ENCODE measurements at places on chromosomes 2 and 18.
A peak's percentile ranks its signal among the peaks of the same experiment; 100 is the strongest.

DNA sequence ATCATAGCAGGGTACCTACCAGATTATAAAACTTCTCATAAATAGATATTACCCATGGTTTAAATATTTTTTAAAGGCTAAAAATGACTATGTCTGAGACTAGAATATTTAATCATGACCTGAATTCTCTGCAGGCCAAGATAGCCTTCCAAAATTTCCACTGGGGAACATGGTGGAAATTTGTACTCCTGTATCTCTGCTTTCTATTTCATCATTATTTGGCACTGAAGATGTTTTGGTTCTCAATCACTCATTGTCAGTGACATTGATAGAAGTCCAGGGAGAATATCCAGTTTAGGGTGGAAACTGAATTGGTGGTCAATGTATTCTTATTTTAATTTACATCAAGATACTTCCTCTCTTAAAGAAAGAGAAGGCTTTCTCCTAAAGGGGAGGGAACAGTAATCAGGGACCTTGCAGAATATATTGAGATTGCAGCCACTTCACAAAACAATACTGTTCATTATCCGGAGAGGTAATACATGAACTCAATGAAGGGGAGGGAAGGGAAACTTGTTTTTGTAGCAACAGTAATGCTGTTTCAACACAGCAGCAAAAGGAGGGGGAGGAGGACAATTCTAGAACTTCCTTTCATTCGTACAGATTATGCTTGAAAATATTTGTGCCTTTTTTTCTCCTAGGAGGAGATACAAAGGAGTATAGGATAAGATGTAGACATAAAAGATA lies 34.1 kb downstream of the EEF1B2 start:
- DNase-seq = no peak

DNA sequence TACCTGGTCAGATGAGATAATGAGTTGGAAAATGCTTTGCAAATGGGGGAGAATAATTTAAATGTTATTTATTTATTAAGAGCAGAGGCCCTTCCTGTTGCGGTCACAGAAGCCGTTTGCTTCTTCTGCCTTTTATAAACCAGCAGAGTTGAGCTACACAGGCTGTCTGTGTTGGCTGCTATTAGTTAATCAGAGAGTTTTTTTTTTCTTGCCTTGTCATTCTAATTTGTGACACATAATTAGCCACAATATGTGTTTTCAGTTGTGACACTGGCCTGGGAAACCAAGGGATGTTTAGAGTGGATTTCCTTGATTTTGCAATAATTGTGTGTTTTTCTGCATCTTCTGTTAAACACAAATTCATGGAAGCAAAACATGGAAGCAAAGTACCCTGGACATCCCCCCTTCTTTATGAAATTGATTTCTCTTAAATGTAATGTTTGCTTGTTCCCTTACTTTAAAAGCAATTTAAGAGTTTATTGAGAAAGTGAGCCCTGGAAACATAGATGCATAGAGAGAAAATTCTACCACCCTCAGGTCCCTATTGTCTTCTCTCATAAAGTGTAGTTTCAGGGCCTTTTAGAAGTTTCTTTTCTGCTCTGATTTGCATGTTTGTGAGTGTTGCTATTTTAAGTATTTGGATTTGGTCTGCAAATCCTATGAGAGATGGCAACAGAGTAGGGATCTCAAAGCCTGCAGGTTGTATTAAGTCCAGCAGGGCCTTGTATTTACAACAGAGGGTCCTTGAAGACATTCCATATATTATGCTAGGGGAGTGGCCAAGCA lies 22.8 kb upstream of the IL37 start:
- DNase-seq = no peak

GRCh38 chr18:80088823-80089222 lies 20.2 kb upstream of the ADNP2 start:
- DNase-seq = no peak

DNA sequence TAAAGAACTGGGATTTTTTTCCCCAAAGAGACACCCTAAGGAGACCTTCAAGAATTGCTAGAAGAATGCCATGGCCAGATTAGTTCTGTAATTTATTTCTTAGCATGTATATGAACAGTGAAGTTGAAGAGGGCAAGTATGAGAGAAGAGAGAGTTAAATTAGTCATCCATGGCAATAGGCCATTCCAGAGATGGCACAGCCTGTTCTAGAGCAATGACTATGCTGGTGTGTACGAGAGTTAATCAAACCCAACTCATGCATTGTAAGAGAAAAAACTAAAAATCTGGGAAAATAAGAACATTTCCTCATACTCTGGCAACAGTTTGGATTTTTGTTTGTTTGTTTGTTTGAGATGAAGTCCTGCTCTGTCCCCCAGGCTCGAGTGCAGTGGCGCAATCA lies 112.1 kb upstream of the PIK3C3 start:
- no peak for DNase-seq

DNA sequence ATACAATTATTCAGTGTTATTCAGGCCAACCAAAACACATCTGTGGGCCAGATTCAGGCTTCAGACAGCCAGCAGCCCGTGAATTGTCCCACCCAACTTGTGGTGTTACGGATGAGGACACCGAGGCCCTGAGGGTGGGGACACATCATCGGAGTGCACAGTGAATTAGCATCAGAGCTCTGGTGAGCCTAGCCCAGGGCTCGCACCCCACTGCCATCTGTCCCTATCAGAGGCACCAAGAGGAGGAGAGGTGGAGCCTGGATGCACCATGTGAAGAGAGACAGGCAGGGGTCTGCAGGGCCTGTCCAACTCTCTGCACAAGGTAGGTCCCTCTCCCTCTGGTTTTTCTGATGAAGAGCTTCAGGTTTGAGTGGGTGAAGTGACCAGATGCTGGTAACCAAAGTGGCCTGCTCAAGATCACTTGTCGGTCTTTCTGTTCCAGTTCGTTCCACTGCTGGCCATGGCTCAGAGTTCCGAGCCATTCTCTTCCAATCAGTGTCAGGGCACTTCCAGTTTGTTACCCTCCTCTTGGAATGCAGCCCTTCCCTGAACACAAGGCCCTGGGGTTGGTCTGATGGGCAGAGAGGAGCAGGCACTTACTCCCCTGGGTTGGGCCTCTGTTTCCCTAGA lies 14.8 kb upstream of the GLI2 start:
- DNase-seq = no peak

DNA sequence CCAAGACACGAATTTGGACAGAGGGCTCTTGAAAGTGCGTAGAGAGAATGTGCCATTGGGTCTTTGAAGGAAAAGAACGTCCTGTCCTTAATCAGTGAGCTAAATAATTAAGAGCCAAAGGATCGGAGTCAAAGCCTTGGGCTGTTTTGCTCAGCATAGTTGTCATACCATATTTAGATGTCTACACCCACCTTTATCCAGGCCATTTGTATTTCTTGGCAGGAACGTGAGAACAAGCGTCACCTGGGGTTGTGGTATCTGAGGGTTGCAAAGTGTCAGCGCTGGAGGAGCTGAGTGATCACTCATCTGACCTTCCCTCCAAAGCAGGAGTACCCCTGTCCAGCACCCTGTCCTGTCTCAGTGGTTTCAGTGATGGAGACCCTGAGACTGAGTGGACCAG lies 4.5 kb downstream of the LPIN1 start:
- DNase-seq = no peak

- DNase-seq = no peak
Measured at GRCh38 chr18:22902093-22902492, 31.0 kb upstream of the RBBP8 start.

DNA sequence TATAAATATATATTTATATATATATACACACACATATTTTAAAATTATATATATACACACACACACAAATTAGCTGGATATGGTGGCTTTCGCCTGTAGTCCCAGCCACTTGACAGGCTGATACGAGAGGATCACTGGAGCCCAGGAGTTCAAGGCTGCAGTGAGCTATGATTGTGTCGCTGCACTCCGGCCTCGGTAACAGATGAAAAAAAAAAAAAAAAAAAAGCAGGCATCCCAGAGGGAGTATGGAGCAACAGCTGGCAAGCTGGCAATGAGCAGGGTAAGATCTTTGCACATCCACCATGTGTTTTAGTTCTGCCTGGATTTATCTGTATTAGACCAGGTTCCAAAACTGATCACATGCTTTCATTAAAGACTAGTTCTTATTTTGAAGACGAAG lies 170.1 kb downstream of the MAP2 start:
- peak; percentile 34 for DNase-seq

DNA sequence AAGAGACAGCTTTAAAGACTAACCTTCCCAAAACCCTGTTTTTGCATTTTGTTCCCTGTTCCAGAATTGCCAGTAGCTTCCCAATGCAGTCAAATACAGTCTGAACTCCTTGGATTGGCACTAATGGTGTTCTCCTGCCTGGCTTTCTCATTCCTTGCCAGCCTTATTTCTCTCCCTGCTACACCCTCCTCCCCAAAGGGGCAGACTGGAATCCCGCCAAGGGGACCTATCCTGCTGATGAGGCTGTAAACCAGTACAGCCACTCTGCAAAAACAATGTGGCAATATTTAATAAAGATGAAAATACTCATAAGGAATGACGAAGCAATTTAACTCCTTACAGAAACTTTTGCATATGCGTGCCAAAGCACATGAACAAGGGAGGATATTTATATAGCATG lies 4.5 kb upstream of the SLC4A5 start:
- DNase-seq = no peak

DNA sequence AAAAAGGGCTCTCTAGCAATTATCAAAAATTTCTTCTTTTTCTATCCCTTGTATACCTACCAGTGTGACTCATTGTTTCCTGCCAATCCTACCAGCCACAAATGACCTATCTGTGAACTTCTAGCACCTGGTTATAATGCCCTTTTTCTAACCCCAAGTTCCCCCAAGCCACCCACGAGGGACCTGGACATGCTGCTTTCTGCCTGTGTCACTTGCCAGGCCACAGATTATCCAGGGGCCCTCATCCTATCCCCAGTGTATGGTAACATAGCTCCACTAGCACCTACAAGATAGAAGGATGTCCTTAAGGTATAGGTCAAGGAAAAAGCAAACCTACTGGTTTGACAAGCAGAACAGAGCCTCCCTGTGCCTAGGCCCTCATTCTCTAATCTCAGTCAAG lies 26.8 kb downstream of the AAK1 start:
- no peak for DNase-seq

DNA sequence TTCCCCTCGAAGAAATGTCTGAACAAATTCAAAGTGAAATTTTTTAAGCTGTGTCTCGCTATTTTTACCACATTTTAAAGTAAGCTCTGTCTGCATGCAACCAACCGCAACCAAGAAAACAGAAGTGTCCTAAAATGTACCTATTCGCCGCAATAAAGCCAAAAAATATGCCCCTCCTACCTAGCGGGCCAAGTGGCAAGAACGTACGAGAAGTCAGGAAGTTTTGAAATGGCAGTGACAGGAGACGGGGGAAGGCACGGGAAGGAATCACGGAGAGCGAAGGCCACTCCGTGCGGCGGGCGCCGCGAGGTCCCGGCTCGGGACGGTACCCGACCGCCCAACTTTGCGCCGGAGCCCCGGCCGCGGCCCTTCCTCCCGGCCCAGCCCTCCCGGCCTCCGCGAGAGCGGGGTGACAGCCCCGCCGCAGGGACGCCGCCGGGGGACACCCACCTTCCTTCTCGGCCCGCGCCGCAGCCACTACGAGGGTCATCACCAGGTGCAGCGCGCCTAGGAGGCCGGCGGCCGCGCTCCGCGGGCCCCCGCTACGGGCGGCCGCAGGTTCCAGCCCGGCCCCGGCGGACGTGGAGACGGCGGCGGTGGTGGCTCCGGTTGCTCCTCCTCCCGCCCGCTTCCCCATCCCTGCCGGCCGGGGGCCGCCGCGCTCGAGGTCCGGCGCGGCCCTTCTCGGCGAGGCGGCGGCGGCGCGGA lies 568 bp downstream of the TMEM131 start:
- peak; percentile 78 for DNase-seq

DNA sequence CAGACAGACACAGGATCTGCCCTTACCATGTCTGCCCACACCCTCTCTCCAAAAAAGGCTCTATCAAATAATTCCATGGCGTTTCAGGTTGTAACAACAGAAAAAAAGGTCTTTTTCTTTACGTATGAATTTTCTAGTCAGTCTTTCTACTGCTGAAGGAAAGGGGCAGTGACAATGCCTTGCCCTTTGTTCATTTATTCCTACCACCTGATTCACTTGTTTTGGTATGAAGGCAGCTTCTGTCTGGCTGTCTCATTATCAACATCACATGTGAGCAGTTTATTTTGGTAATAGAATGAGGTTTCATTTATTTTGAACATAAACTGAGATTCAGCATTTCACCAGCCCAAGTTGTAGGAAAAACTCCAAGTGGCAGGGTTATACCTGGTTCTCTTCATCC lies 94.3 kb upstream of the KLF7 start:
- no peak for DNase-seq

GRCh38 chr2:26672112-26672817 lies 20.3 kb upstream of the KCNK3 start:
- DNase-seq = no peak

GRCh38 chr2:170722301-170722700 lies 7.2 kb downstream of the SP5 start:
- DNase-seq = no peak

DNA sequence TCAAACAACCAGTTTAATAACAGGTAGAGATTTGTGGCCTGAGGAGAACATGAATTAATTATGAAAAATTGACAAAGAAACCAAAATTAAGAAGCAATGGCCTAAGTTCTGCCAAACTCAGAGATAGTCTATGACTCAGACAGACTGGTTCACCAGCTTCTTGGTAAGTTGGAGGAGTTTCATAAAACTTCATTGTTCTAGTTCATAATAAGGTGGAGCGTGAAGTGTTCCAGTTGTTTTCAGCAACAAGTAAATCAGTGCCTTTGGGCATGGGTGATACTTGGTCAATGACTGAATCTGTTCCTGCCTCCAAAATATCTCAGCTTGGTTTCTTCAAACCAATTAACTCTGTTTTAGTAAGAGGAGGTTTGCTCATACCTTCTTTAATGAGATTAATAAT lies 40.0 kb downstream of the SLC40A1 start:
- DNase-seq = no peak

Measured in D341Med (cell line).